ENCODE measurements at places on chromosomes 5 and 9.

GRCh38 chr5:173840111-173840983, 47.8 kb upstream of the CPEB4 start:
- no peak for DNase-seq

GRCh38 chr9:137545123-137545522, 5.1 kb downstream of the PNPLA7 start:
- DNase-seq: no peak

- DNase-seq: no peak
These were observed 191.3 kb downstream of the RGS3 start for GRCh38 chr9:113654605-113655428.

DNA sequence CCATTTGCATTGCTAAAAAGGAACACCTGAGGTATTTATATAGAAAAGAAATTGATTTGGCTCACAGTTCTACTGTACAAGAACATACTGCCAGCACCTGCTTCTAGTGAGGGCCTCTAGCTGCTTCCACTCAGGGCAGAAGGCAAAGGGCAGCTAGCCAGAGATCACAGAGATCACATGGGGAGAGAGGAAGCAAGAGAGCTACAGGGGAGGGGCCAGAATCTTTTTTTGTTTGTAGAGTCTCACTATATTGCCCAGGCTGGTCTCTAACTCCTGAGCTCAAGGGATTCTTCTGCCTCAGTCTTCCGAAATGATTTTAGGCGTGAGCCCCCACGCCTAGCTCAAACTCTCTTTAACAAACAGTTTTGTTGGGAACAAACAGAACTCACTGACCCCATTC, 6.1 kb downstream of the SLCO4C1 start:
- no peak for DNase-seq

DNA sequence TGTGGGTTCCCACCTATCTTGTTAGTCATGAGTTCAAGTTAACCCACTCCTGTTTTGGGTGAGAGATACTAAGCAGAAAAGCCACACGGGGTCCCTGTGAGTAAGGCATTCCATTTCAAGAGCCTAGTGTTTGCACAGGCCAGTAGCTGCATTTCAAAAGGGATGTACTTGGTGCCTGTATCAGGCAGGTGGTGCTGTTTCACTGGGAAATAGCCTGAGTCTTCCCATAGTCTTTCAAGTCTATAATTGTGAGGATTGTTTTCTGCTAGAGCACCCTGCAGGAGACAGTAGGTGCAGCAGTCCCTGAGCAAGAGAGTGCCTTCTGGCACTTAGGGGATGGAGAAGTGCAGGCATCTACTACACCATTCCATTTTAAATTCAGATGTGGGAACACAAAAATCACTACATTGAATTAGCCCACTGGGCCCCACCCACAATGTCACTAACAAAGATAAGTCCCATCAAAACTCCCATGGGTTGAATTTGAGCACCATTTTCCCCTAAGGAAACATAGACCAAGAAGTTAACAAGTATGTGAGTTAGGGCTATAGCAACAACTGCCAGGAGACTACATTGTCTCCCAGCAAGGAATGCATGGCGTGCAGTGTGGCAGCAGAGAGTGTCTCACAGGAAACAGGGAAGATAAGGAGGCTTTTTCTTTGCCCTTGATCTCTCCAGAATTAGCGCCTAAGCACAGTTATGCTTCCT, 263.2 kb downstream of the COX7C start:
- no peak for DNase-seq

GRCh38 chr5:149365418-149365817, 7.6 kb downstream of the PCYOX1L start:
- DNase-seq: no peak

GRCh38 chr9:109771087-109771486, 8.9 kb upstream of the PALM2AKAP2 start:
- no peak for DNase-seq

DNA sequence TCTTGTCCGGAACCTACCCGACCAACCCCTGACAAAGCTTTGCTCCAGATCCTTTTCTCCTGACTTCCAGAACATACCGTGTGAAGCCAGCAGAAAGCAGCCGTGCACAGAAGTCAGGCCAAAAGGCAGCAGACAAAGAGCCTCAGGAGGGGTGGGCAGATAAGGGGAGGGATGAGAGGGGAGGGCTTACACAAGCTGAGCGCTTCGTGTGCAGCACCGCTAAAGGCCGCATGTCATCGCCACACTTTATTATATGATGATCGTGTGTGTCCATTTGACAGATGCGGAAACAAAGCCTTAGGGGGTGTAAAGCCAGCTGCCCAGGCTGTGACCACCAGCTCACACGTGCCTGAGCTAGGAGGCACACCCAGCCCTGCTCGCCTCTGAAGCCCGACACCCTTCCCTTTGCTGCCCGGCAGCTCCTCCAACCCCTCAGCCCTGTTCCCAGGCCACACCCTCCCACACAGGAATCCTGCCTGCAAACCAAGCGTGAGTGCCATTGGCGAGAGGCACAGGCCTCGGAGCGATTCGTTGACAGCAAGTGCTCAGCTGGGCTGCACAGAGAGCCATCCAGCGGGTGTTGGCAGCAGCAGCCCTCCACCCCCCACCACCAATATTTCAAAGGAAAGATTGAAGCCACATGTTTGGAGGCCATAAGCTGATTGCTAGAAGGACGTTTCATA, 170.5 kb upstream of the SMIM23 start:
- DNase-seq: no peak

- no peak for DNase-seq
These were observed 15.8 kb upstream of the FCN2 start for GRCh38 chr9:134864821-134865190.

Data from stimulated activated CD8-positive, alpha-beta memory T cell treated with anti-CD3 and anti-CD28 coated beads, Interleukin-4, amount 100 ng/mL, for 4 hours (primary cell).